ENCODE measurements at places on chromosomes 12 and 14. TPM values are rescaled to one million over a fixed set of nuclear protein-coding genes. Genes with fewer than 3 reads are reported as not detected.

The C12orf42 gene
- total RNA-seq = not detected

The FGD4 gene
- 2.3 TPM for total RNA-seq

The SELPLG gene
- 0.51 TPM for total RNA-seq

The RARG gene
- 51.4 TPM for total RNA-seq

The DBX2 gene
- total RNA-seq = not detected

The SLC5A8 gene
- not detected for total RNA-seq

The CACNA1C gene
- 11.4 TPM for total RNA-seq

The LRRC43 gene
- 1.8 TPM for total RNA-seq

The P2RX7 gene
- total RNA-seq = 16.7 TPM

The HRK gene
- total RNA-seq = under 0.01 TPM

The PZP gene
- not detected for total RNA-seq

The RERG gene
- total RNA-seq = 0.26 TPM

The PAPLN gene
- 9.5 TPM for total RNA-seq

The TEX22 gene
- 0.51 TPM for total RNA-seq

The B4GALNT3 gene
- total RNA-seq = not detected

The PRPF40B gene
- 11.7 TPM for total RNA-seq

The PTHLH gene
- 0.26 TPM for total RNA-seq

The LHX5 gene
- total RNA-seq = not detected

The PMCH gene
- total RNA-seq = not detected

The TAS2R50 gene
- 2.3 TPM for total RNA-seq

The RSRC2 gene
- 49.0 TPM for total RNA-seq

The ATL1 gene
- 16.2 TPM for total RNA-seq

The CDCA3 gene
- 1.5 TPM for total RNA-seq

The SLC10A1 gene
- not detected for total RNA-seq

The NXPH4 gene
- total RNA-seq = 0.50 TPM
